ENCODE measurements at places on chromosomes 2 and 18.

DNA sequence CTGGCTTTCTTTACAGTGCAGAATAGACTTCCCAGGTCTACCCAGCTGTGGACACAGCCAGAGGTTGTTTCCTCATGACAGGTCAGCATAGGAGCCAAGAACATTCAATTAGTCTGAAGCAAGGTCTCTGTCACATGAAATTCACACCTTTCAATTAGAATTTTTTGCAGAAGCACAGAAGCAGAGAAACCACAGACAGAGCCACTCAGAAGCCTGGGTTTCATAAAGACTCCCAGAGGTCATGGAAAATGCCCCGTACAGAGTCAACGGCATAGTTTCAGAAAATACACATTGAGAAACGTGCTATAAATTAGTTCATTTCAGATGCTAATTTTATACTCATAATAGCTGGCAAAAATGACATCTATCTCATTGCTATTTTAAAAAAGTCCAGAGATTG, 87.0 kb upstream of the TMEM200C start:
- DNase-seq, result no peak

DNA sequence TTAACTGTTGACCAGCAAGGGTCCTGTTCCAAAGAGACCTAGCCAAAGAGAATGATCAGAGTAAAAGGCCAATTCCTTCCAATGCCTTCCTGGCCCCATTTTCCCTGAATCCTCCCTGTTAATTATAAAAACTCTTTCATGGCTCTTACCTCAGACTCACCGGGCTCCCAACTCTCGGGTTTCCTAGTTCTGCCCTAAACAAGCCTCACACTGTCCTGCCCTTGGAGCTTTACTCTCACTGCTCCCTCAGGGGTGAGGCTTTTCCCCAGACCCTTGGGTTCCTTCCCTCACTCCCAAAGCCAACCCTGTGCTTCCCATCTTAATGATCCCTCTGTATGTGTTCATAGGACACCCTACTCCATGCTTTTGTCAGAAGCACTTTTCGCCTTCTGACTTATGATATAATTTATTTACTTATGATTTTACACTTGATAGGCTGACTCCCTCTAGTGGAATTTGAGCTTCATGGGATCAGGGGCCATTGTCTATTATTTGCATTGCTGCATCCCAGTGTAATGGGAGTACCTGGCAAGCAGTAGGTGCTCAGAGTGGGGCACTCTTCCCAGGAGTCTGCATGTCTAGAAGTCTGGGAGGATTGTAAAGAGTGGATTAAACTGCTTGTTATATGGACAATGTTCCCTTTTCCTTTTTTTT, 29.9 kb upstream of the ZNG1B start:
- no peak for DNase-seq

DNA sequence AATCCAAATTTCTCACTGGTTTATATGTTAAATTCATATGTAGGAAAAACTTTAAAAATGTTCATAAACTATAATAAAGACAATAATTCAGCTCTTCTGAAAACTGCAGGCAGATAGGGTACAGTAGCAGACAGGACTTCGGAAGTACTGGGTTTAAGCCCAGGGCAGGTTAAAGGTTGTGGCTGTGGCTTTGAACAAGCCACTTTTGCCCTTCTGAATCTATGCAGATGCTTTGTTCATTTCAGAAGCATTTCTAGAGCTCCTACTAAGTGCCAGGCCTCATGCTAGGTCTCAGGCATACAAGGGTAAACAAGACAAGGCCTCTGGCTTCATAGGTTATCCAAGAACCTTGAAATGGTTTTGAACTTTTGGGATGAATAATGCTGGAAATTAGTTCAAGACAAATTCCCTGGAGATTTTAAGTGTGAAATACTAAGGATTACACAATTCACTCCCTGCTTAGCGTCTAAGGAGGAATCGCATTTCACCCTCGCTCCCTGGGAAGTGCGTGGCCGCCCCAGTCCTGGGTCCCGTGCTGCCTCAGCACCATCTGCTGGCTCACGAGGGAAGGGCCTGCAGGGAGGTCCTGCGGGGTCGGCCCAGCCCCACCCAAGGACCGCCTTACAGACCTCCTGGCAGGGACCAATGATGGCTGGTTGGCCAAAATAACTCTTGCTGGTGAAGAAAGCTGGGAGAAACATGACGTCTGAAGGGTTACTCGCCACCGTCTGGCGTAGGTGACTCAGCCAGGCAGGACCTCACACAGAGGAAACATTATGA, 67.7 kb upstream of the L3MBTL4 start:
- DNase-seq, result no peak

DNA sequence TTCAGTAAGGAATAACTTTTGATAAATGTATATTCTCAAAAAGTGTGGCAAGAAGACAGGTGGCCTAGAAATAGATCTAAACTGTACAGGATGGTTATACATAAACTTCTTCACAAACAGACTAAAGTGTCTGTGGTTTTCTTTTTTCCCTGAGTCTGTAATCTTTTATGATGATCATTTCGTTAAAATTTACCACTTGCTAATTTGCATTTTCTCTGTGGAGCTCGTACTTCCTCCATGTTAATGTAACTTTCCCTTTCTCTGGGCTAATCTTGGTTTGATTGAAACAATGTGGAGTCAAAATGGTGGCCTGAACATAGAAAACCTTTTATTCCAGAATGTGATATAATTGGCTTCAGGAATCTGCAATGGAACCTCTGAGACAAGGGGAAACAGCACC, 166.2 kb downstream of the FTCDNL1 start:
- no peak for DNase-seq

- DNase-seq, result no peak
These were observed 173.8 kb downstream of the GFPT1 start for GRCh38 chr2:69213201-69213600.

DNA sequence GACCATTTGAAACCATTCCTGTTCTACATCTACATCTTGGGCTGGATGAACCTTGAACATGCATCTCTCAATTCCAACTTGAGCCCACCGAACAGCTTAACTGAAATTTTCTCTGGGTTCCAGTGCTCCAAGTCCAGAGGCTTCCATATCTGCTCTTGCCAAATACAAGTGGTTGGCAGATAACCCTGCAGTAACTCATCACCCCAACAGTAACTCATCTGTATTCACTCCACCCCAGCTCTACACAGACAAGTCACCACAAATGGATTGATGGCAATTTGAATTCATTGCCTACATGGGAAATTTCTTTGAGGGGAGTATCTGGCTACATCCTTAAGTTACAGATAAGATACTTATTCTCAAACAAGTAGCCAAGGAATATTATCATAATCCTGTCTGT, 502.4 kb upstream of the TNP1 start:
- no peak for DNase-seq

- no peak for DNase-seq
These were observed 21.1 kb upstream of the GALNT5 start for GRCh38 chr2:157236404-157236803.

DNA sequence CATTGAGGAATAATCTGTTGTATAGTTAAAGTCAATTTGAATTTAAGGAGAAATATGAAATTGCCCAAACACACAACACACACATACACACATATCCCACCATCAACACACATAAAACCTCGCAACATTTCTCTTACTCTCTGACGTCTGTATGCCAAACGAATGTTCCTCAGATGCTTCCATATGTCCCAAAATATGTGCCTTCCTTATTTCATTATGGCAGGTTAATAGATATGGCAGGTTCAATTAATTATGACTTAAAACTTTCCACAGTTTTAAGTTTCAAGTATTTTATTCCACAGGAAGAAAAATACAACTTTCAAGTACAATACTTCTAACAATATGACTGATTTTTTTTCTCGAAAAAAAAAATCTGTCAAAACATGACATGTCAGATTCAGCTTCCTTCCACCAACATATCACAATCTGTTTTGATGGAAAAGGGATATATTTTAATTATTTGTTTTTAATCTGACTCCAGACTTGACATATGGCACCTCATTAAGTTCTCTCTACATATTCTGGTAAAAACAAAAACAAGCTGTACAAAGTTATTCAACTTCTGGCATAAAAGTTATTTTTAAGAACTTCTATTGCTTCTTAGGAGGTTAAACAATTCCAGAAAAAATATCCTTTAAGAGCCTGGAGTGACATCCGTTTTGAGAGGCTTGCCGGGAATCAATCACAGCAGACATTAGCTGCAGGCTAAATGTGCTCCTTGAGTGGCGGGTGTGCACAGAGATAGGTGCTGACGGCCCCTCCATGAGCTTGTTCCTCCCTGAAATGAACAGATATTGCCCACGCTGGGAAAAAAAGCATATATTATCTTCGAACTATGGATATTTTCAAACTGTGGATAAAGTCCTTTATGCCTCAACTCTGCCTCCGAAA, 812.7 kb downstream of the DCDC2C start:
- no peak for DNase-seq

- no peak for DNase-seq
These were observed 35.1 kb downstream of the FAM117B start for GRCh38 chr2:202669841-202670240.

DNA sequence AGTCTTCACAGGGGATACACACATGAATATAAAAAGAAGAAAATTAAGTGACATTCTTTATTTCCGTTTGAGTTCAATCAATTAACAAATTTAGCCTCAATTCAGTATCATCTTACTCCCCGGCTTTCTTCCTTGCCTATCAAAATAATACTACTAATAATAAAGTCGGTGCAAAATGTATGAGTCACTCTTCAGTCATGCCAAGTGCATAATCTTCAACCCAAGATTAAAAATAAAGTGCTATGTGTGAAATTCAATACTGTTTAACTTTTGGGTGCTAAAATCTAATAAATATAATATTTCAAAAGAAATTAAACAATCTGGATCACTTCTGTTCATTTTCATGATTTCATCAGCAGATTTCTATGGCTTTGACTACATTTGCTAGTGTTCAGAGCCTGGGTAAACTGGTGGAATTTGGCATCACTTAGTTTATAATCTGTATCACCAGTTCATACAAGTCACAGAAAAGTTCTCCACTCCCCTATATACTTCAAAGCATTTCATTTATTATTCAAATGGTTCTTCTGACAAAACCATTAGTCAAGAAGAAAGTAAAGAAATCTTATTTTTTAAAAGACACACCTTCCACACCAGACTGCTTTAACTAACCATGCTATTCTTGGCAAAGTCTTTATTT, 183.6 kb downstream of the THADA start:
- DNase-seq, result no peak

GRCh38 chr2:68371581-68371980, 6.5 kb downstream of the PLEK start:
- DNase-seq, result no peak

- no peak for DNase-seq
These were observed 44.9 kb downstream of the SERTAD2 start for GRCh38 chr2:64608867-64609226.

DNA sequence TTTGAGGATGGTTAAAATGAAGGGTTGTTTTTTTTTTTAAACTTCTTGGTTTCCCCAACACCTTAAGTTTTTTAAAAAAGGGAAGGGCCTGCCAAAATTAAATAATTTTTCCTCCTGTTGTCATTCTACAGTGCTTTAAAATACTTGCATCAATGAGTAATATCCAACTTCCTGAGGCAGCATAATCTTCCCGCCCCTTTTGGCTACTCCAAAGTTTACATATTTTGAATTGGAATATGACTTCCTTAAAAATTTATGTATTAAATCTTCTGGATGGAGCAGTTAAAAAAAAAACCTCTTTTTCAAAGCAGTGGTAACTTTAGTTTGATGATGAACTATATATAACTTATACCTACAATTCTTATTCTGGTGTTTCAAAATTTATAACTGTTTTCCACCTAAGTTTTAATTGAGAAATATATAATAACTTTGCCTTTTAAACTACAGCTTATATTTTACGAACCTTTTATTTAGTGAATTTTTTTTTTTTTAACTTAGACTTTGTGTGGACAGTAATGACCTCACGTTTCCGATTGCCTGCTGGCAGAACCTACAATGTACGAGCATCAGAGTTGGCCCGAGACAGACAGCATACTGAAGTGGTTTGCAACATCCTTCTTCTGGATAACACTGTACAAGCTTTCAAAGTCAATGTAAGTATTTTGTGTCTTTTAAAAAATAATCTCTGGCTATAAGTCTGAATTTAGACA, 49.8 kb downstream of the PTPN4 start:
- DNase-seq, result no peak

- DNase-seq, result no peak
These were observed 75.0 kb downstream of the CRIM1 start for GRCh38 chr2:36430549-36430948.

DNA sequence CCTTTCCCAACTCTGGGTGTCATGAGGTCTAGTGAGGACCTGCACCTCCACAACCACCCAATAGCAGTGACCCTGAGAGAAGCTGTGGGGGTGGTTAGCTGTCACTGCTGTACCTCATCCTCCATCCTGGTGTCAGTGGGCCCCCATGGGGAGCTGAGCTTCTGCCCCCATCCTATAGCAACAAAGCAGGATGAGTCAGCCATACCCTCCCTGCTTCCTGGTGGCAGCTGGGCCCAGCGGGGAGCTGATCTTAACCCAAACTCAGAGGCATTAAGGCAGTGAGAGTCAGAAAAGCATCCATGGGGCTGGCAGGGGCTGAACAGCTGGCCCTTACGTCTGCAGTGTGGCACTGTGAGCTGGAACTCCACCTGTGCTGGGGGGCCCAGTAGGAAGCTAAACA, 247.8 kb upstream of the HDAC4 start:
- no peak for DNase-seq

DNA sequence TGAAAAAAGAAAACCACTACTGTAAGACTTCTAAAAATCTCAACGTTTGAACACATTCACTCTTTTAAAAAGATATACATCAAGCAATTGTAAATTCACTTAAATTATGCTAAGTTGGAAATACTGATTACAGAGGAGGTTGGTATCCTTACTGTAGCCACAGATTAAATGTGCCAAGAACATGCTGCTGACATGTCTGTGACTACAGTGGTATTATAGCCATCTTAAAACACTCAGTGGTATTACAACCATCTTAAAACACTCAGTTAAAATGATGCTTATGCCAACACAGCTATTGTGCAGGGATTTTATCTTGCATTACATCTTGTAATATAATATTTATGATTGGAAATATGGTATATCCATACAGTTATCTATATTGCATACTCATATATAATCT, 50.0 kb downstream of the TMEM131 start:
- DNase-seq, result no peak

DNA sequence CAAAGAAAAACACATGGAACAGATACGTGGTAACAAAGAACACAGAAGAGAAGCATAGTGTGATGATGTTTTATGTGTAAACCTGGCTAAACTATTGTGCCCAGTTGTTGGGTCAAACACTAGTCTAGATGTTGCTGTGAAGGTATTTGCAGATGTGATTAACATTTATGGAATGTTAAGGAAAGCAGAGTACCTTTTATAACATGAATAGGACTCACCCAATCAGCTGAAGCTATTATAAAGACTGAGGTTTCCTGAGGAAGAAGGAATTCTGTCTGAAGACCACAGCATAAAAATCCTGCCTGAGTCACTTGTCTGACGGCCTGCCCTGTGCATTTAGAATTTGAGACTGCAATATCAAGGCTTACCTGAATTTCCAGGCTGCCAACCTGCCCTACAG, 253.1 kb downstream of the DYM start:
- DNase-seq, result no peak

DNA sequence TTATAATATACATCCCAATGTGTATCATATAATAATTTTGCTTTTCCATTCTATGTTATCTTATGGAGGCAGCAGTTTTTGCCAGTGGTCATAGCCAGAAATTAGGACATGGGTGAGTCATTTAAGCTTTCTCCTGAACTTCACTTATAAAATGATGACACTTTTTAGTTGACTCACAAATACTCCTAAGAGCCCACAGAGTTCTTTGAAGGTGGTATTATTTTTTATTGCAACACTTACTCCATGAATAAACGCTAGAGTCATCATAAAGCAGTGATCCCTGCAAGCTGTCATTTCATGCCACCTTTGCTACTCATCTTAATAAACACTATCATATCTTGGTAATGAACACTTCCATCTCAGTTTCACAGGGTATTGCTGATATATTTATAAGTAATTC, 69.9 kb upstream of the MAPRE2 start:
- DNase-seq, result no peak
